ENCODE measurements at places on chromosomes 6 and 20.
A peak's percentile ranks its signal among the peaks of the same experiment; 100 is the strongest.

DNA sequence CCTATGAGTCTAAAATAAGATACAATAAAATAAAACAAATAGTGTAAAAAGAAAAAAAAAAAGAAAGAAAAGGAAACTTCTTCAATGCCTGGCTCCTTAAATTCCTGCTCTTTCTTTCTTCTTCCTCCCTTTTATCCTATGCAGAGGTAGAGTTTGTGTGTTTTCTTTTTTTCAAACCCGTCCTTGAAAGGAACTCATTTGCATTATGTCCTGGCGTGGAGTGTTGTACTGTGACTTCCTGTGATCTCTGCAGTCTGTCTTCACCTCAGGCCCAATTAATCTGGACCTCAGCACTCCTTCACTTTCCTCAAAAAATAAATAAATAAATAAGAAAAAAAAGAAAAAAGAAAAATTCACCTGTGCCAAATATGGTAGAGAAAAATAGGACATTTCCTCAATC lies 541.9 kb upstream of the SPTLC3 start:
- DNase-seq: no peak

DNA sequence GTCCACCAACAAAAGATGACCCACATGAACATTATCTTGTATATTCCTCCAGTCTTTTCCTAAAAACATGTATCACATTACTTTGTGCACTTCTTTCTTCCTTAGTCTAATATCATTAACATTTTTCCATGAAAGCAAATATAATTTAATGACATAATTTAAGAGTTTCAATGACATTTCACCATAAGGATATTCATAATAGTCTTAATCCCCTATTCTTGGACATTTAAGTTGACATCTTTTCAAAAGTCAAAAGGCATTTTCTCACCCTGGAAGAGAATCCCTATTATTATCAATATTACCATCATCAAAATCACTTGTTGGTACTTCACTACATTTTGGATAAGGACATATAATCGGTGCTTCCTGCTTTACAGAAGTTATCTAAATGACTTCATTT lies 31.3 kb downstream of the EPHA7 start:
- DNase-seq: no peak

- no peak for DNase-seq
Observed at GRCh38 chr20:62718546-62718945, 9.9 kb downstream of the NTSR1 start.

DNA sequence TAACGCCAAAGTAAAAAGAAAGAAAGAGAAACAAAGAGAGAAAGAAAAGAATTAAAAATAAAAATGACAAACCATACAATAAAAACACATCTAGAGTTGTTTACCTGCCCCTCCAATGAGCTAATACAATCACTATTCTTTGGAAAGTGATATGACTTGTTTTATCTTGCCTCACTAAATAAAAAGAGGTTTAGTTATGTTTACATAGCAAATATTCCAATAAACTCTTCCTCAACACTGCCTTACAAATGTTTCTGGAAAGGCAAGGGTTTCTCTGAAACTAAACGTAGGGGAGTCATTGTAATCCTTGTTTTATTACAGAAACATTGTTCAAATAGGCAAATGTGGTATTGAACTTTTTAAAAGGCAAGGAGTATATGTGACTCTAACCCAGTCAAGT lies 396.2 kb downstream of the EPM2A start:
- no peak for DNase-seq

DNA sequence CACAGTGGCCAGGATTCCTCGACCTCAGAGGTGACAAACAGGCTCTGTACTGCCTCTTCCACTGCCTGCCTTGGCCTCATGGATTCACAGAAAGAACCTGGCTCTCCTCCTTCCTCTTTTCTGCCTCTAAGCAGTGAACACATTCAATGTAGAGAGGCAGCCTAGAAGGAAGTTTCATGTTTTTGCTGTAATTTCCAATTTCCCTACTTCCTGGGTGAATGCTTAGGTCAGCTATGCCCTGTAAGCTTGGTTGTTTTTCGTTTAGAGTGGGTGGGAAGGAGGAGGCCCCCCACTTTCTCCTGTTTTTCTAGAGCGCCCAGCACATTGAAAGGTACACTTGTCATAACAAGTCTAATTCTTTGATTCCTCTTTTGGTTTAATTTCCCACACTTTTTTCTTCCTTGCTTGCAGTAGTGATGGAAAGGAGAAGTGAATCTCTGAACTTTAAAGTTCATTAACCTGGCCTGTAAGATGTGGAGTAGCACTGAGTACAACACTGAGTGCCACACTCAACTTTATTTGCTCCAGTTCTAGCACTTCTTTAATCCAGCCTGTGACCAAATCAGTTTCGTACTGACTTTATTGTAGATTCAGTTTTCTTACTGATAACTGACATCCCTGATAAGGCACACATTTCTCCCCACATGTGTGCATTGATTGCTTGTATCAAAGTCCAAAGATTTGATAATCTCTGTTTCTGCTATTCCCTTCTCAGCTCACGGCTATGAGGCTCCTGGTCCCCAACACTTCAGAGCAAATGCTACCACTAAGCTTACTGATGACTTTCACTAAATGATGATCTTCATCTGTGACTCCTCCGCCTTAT lies 100.0 kb upstream of the MAN1A1 start:
- DNase-seq: no peak

GRCh38 chr6:5752391-5752680 lies 254.4 kb downstream of the NRN1 start:
- DNase-seq: no peak

DNA sequence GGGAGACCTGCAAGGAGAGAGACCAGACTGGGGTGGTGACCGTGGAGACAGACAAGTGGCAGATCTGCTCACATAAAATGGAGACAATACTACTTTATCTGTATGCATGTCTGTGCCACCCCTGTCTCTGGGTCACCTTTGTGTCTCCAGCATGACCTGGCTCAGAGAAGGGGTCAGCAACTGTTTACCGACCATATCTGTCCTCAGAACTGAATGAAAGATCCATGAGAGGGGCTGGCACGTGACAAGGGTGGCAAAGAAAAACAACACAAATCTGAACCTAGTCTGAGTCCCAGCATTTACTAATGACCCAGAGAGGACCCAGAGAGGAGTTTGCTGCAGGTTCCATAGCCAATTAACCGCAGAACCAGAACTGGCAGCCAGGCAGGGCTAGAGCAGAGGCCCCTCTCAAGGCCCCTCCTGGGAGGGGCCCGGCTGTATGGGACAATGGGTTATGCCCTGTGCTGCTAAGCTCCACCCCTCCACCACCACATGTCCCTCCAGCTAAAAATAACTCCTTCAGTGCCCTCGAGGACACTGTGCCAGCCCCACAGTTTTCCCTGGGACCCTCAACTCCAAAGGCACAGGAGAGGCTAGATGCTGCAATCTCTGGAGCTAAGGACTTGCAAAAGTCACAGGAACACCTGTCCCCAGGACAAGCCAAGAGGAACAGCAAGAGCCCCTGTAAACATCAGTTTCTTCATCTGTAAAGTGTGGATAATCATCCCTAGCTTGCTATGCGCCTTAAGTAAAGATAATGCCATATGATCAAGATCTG lies 2.2 kb downstream of the AHCY start:
- no peak for DNase-seq

- peak; percentile 78 for DNase-seq
Observed at GRCh38 chr6:170292407-170293158, 1.7 kb upstream of the DLL1 start.

DNA sequence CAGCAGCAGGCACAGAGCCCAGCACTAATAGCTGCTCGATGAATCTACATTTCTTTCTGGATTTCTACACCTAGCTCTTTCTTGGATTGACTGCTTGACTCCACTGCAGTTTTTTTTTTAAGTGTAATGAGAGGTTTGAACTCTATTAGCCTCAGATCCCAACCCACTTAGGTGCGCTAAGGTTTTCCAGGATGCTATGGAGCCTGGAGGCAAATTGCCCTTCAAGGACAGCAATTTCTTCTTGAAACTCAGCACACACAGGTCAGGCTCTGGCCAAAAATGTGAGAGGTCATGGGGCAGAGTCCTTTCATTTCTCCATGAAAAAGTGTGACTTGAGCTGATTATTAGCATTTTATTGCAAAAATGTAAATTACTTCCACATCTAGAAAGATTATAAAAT lies 52.3 kb upstream of the TIAM2 start:
- no peak for DNase-seq

DNA sequence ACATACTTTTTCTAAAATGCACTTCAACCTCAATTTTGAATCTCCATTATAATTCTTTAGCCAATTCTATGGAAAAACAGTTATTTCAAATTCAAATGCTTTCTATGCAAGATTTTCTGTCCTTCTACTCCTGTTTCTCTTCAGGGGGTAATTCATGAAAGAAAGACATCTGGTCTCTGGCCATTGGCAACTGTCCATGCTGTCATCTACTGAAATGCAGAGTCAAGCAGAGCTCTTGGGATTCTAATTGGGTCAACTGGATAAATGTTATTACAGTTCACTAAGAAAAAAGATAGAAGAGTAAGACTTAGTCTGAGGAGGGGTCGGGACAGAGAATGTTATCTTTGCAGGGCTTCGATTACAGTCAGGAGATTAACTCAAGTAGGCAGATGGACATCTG lies 22.0 kb upstream of the BMP5 start:
- no peak for DNase-seq

- no peak for DNase-seq
Observed at GRCh38 chr6:30073489-30074235, 1.9 kb downstream of the RNF39 start.

DNA sequence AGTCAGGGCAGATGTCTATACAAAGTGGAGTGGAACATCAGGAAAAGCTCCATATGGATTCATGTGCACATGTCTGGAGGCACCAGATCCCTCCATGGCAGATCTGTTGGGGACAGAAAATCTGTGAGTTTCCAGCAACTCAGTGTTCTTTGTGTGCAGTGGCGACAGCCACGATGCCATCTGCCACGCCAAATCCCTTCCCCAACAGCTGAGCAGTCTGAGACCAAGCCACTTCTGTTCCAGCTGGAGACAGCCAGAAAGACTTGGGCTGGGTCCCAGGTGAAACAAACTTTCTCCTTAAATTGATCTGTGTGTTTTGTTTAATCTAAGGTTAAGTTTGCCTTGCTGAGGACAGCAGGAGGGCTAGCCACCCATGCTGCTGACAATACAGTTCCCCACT lies 22.9 kb downstream of the FKBP1A start:
- no peak for DNase-seq

DNA sequence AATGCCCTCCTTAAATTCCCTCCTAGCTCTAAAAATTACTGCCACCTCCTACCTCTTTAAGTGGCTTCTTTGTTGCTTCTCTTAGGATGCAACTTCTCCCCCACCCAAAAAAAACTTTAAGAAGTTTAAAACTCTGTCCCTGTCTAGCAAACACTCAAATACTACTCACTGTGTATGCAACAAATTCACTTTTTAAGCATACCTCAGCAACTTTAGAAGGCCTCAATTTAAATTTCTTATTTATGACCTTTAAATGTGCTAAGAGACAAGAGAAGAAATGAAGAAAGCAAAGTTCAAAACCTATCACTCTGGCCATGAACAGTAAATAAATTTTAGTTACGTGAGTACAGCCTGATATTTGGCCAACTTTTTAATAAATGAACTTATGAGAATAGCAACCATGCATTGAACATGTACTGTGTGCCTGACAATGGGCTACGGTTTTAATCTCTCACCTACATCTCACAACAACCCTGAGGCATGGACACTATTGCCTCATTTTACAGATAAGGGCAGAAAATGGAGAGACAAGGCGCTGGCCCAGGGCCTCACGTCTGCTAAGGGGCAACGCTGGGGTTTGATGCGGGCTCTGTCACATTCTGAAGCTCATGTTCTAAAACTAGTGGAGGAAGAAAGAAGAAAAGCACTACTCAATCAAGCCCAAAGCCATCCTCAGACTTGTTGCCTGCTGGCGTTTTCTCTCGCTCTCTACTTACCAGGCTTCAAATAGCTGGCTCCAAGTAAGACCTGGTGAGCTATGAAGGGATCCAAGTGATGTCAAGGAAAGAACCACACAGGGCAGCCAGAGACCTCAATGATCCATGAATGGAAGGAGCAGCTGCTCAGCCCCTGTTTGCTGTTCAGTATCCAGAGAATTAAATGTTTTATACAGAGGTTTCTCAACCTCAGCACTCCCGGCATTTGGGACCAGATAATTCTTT lies 99.8 kb downstream of the TBC1D7 start:
- no peak for DNase-seq

DNA sequence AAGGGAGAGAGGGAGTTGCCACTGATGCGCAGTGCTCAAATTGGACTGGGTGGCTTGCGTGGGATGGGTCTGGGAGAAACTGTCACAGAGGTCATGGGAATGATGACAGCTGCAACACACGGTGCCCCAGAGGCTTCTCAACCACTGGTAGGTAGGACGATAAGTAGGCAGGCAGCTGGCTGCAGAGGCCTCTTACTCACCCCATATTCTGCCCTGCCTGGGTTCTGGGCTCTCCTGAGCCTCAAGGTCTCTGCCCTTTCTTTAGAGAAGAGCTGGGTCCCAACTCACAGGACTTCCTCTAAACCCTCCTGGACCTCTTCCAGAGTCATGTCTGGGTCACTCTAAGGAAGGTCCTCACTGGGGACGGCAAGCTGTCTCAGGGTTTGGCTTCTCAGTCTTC lies 37.2 kb upstream of the RNF24 start:
- no peak for DNase-seq

DNA sequence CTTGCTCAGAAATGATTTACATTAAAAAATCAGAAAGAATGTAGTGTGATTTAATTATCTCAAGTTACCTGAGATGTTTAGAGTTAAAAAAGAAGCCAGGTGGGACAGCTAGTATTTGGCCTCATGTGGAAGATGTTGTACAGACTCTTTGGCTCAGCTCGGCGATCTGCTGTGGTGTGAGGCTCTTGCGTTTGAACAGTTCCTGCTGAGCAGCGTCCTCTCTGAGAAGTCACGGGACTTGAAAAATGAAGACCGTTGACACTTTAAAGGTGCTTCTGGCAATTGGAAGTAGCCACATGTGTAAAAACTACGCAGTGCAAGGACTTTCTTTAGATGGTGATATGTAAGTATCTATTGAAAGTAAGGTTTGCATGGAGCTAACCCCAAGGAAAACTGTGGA lies 169.0 kb downstream of the BACH2 start:
- DNase-seq: peak; percentile 26

GRCh38 chr6:2797564-2798031 lies 32.4 kb downstream of the WRNIP1 start:
- no peak for DNase-seq

- DNase-seq: no peak
Observed at GRCh38 chr6:158313989-158314388, 1.7 kb downstream of the TULP4 start.

DNA sequence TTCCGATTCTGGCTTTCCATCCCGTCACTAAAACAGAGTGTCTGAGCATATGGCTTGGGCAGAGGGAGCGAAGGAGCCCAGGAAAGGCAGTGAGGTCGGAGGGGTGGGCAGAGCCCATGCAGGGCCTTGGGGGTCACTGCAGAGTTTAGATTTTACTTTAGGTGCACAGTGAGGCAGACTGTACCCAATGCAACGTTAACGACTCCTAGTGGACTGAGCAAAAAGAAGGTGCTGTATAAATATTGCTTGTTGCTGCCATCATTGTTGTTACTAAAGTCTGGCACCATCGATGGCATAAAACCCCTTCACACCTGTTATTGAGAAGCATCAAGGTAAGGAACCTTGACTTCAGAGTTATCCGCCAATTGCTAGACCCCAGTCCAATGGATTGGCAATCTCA lies 119.0 kb downstream of the EYA2 start:
- DNase-seq: no peak

Data from spinal cord (tissue), 10 donors.